ENCODE measurements at places on chromosomes 7 and 10.

DNA sequence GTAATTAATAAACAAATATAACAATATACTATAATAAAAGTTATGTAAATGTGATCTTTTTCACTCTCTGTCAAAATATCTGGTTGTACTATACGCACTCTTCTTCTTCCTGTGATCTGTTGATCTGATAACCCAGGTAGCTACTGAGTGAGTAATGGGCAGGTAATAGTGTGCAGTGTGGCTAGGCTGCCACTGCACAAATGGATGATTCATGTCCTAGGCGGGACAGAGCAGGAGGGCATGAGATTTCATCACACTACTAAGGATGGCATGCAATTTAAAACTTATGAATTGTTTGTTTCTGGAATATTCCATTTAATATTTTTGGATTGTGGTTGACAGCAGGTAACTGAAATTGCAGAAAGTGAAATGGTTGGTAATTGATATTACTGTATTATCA is 44.5 kb downstream of the TAS2R16 start:
- DNase-seq: no peak

DNA sequence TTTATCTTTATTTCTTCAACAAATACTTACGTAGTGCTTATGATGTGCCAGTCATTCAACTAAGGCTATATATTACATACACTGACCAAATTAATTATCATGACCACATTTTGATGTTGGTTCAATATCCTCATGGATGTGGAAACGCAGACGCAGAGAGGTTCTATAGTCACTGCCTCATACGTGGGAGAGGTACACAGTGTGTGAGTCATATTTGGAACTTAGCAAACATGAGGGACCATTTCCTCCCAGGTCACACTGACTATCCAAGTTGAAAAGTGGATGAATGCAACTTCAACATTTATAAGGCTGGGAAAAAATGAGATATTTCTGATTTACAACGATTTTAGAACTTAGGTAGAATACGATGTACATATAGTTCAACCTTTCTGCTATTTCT is 113.6 kb downstream of the PRLHR start:
- no peak for DNase-seq

GRCh38 chr7:67947646-67948045 is 951.0 kb downstream of the TYW1 start:
- DNase-seq: no peak

GRCh38 chr10:7409045-7409731 is 1.6 kb downstream of the SFMBT2 start:
- no peak for DNase-seq

DNA sequence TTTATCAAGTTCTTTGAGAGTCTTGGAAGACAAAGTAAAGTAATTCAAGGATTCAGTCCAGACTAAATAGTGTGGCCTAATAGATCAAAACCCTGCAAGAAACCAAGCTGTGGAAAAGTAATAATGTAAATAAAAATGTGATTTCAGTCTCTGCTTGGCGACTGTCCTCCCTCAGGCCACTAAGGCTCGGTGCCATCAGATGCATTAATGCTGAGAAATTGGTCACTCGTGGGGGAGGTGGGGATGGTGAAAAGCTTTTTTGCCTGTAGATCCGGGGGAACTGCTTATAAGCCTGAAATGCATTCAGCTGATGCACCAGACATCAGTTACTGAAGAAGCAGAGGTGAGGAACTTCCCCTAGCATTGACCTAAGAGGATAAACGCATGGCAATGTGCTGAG is 182.6 kb upstream of the TBX20 start:
- no peak for DNase-seq

DNA sequence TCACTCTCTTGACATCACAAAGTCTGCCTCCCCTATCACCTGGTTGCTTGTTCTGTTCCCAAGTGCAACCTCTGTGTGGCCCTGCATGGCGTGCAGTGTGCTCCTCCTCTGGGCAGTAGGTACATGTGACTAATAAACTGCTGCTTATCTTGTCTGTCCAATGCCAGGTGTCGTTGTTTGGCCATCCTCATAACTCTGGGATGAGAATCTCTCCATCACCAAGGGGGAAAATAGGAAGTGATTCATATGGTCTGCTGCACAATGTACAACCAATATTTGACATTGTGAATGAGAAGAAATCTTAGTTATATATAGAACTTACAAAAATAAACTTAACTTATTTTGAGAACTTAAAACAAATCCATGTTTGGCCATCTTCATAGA is 135.2 kb downstream of the INHBA start:
- DNase-seq: no peak

DNA sequence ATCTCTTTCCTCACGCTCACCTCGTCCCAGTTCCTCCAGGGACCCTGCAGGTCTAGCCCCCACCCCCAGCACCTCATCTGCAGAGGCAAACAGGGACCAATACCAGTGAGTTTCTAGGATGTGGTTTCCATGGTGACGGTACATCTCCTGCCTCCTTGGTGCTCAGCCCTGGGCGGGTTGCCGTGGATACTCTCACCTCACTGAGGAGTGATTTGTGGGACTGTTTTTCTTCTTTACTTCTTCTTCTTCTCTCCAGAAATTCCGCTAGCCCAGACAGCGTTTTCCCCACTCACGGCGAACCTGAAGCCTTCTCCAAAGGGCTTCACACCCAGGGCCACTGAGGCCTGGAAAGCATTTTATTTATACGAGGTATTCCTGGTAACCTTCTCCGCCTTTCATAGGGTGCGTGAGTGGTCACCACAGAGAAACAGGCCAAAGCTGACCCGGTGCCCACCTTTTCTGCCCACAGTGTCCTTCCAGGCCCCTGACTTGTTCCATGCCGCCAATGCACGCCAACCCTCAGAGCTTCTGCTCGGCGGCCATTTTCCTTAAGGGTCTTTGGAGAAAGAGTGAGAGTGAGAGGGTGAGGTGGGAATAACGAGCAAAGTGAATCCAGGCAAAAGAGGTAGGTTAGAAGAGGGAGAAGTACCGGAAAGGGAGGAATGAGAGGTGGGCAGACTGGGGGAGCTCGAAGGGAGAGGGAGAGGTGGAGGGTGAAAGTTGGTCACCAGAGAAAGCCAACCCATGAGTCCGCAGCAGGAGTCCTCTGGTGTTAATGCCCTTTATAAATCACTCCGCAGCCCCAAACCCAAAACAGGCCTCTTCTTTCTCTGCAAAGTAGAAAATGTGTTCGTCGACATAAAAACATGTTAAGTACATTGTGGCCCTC is 15.5 kb downstream of the FAM241B start:
- DNase-seq: no peak

DNA sequence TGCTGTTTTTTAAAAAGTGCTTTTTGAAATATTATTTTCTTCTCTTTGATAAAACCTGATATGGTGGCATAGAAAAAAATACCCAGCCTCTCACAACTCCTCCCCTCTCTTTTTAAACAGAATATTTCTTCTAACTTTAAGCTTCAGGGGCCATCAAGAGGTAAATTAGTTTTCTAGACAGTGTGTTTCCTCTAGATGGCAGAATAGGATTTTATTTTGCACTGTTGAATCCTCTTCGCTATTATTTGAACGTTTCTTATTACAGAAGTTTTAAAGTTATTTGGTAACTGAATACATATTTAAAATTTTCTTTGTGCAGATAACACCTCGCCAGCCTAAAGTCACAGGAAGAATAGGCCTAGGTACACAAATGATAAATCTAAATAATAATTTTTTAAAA is 30.3 kb downstream of the ARL5B start:
- DNase-seq: no peak

DNA sequence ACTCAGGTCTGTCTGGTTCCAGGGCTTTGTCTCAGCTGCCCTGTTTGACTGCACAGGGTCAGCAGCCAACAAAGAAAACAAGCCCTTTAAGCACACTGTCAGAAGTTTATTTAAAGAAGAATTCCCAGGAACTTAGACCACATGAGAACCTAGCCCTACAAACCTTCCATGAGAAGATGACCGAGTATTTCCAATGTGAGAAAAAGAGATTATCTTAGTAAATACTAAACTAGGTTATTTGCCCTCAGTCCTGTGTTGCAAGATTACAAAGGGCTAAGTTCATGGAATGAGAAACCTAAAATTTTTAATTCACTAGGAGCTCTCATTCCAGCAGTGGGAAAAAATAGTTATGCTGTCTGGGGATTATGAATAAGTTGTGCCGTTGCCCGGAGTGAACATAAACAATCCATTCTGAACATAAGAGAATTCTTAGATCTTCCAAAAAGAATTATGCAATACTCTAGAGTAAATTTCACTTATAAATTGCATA is 46.7 kb downstream of the NOC3L start:
- DNase-seq: no peak

- no peak for DNase-seq
Observed at GRCh38 chr7:118288098-118288497, 63.6 kb downstream of the ANKRD7 start.

- no peak for DNase-seq
Observed at GRCh38 chr7:152862006-152862405, 102.5 kb downstream of the ACTR3B start.

DNA sequence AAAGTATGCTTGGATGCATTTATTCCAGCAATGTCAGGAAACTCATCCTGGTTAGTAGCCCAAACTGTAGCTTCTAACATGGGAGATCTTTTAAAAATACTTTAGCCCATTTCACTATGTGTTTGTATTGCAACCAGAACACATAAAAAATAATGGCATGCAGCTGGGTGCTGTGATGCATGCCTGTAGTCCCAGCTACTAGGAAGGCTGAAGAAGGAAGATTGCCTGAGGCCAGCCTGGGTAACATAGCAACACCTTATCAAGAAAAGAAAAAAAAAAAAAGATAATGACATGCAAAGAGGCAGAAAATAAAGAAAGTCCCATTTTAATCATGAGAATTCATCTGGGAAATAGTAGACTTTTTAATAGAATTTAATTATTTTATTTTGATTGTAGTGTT is 517.0 kb upstream of the TEX47 start:
- no peak for DNase-seq

GRCh38 chr10:95440756-95441546 is 120.2 kb downstream of the SORBS1 start:
- no peak for DNase-seq

DNA sequence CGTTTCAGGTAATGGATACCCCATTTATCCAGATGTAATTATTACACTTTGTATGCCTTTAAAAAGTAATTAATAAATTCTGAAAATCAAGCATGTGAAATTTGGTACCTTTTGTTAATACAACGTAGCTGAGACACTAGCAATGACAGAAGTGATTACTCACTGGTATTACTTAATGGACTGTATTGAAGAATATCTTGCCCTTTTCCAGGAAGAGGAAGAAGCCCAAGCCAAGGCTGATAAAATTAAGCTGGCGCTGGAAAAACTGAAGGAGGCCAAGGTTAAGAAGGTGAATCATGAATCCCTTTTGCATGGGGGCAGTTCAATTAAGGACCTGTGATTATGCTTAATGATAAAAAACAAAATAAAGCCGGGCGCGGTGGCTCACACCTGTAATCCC is 64.8 kb downstream of the APBB1IP start:
- DNase-seq: no peak

GRCh38 chr7:127541548-127541947 is 43.8 kb downstream of the GCC1 start:
- no peak for DNase-seq

DNA sequence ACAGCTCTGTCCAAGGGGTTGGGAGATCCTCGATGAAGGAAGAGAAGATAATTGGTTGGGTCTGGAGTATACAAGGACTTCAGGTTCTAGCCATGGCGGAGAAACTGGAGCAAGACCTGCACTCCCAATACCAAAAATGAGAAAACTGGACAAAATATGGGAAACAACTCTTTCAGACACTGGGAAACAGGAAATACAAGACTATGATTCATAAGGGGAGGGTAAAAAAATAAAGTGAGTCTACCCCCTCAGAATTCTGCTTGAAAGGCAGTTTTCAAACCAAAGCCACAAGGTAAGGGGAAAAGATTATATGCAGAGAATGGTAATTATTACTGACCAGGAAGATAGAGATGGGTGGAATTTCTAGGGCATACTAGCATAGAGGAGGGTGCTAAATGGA is 10.2 kb upstream of the SEC61G start:
- no peak for DNase-seq

- DNase-seq: no peak
Observed at GRCh38 chr7:85600395-85600794, 413.5 kb upstream of the SEMA3D start.

GRCh38 chr7:137609500-137609899 is 237.3 kb downstream of the DGKI start:
- DNase-seq: no peak

Measured in NCI-H2107 (cell line).